ENCODE measurements at places on chromosomes 13 and 19. TPM values are rescaled to one million over a fixed set of nuclear protein-coding genes. Genes with fewer than 3 reads are reported as not detected.
A peak's percentile ranks its signal among the peaks of the same experiment; 100 is the strongest.

The NMRK2 gene
- 3.6 TPM for total RNA-seq

GRCh38 chr19:12880551-12881171 is 588 bp downstream of the DNASE2 start:
- DNase-seq, result no peak

- no peak for DNase-seq
Observed at GRCh38 chr19:55392820-55393761, 7.4 kb downstream of the RPL28 start.

The REXO1 gene
- total RNA-seq, result 12.3 TPM

- no peak for DNase-seq
Observed at GRCh38 chr19:55178781-55179599, 1.1 kb downstream of the SYT5 start.

The TMEM86B gene
- total RNA-seq, result 1.2 TPM

GRCh38 chr19:1911098-1911497 is 5.9 kb downstream of the ADAT3 start:
- no peak for DNase-seq

GRCh38 chr13:40504641-40505040 is 161.8 kb downstream of the FOXO1 start:
- DNase-seq, result no peak

The CA11 gene
- total RNA-seq, result 2.3 TPM

- DNase-seq, result no peak
Observed at GRCh38 chr19:15188851-15189250, 11.9 kb downstream of the NOTCH3 start.

GRCh38 chr13:60120617-60121336 is 43.0 kb downstream of the DIAPH3 start:
- DNase-seq, result no peak

- no peak for DNase-seq
Observed at GRCh38 chr13:72194523-72194922, 327.5 kb upstream of the DACH1 start.

The CNN1 gene
- 10.8 TPM for total RNA-seq

DNA sequence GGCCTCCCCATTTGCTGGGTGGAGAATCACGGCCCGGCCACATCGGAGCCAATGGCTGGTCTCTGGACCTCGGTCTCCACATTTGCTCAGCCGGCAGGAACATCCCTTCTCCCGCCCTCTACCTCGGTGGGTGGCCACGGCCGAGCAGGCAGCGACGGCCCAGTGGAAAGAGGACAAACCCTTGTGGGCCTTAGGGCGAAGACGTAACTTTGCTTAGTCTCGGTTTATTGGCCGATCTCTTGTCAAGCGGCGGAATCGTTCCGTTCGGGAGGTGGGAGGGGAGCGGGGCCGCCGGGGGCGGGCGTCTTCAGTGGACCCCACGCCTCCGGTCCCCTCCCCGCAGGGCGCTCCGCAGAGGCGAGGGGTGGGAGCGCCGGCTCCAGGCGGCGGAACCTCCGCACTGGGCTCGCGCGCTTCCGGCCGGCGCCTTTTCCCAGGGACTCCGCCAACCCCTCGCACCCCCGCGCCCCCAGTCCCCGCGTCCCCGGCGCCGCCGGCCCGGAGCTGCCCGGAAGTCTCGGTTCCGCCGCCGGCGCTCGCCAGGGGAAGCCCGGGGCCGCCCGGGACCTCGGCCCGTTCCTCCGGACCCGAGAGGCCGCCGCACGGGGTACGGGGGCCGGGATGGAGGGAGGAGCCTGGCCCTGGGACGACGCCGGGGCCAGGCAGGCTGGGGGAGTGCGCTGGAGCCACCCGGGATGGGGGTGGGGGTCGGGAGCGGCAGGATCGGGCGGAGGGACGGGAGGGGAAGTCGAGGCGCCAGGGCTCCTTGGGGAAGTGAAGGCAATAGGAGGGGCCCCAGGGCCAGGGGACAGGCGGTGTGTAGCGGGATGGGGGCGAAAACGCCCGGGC is at the start of gene ZNF580:
Gene ZNF580, plus strand, starts transcription at position 426 of the 849 bp plus-strand sequence. CDS start 1,507 bp downstream, outside the sequence.
- peak; percentile 78 for DNase-seq

The WDR62 gene
- 2.5 TPM for total RNA-seq

DNA sequence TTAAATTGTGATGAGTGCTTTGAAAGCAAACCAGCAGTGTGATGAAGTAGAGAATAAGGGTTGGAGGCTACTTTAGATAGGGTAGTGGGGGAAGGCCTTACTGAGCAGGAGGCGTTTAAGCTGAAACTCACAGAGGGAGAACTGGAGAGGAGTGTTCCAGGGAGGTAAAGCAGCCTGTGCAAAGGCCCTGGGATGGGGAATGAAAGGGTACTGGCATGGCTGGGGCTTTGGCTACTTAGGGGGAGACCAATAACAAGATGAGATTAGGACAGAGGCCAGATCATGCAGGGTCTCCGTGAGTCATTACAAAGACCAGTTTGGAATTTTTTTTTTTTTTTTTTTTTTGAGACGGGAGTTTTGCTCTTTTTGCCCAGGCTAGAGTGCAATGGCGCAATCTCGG is 1.1 kb downstream of the PPP5C start:
- DNase-seq, result no peak

DNA sequence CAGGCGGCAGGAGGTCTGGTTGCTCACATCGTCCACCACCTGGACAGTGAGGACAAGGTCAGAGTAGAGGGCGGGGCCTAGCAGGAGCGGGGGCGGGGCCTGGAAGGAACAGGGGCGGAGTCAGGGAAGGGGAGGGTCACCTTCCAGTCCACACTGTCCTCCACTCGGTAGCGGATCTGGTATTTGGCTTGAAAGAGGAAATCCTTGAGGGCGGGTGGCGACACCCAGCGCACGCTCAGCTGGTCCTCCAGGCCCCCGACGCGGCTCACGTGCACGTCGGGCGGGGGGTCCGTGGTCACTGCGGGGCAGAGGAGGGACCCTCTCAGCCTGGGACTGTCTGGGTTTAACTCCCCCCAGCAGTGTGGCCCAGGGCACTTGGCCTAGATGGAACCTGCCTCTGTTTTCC is 8.2 kb downstream of the REX1BD start:
- DNase-seq, result no peak

DNA sequence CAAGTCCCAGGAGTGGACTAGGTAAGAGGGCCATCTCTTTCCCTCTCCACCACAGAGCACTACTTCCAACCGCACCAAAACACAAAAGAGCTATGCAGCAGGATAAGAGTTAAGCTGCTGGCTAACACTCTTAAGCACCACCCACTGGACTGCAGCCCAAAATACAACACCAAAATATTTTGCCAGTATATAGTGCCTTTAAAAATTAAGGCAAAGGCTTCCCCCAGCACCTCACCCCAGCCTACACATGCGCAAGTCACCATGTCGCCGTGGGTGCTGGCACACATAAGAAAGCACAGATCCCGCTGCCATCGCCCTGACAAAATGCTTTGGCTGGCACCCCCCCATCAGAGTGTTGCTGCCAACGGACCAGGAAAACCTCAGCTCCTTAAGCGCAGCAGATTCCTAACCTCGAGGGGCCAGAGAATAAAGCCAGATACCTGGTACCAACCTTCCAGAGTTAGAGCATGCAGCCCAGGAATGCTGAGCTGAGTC is 608.3 kb downstream of the PCDH17 start:
- DNase-seq, result no peak

- no peak for DNase-seq
Observed at GRCh38 chr13:112647256-112647655, 42.6 kb upstream of the ATP11A start.

- no peak for DNase-seq
Observed at GRCh38 chr19:17488593-17489391, 18.5 kb downstream of the SLC27A1 start.

- no peak for DNase-seq
Observed at GRCh38 chr13:48457578-48458242, 44.8 kb upstream of the LPAR6 start.

The PSG6 gene
- not detected for total RNA-seq

GRCh38 chr19:2841855-2842574 is 740 bp downstream of the ZNF555 start:
- DNase-seq, result no peak

DNA sequence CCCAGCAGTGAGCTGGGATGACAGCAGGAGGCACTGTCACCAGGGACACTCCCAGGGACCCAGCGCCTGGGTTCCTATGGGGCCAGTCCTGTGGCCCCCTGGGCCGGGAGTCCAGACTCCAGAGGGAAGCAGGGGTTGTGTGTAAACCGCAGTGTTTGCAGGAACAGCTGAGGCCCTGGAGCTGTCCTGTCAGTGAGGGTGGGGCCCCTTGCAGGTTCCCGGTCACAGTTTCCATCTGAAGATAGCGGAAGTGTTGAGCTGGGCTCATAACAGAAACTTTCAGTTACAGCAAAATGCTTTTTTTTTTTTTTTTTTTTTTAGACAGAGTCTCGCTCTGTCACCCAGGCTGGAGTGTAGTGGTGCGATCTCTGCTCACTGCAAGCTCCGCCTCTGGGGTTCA is 17.7 kb upstream of the CSNK1G2 start:
- no peak for DNase-seq

The CBLC gene
- 12.5 TPM for total RNA-seq

- no peak for DNase-seq
Observed at GRCh38 chr13:113888701-113889330, 24.9 kb upstream of the GAS6 start.

- DNase-seq, result no peak
Observed at GRCh38 chr13:41383386-41383785, 72.3 kb downstream of the NAA16 start.

The PSG3 gene
- not detected for total RNA-seq

The IFNL3 gene
- total RNA-seq, result not detected

The TNNT1 gene
- 65.7 TPM for total RNA-seq

The LAIR2 gene
- total RNA-seq, result not detected

The ZNF470 gene
- total RNA-seq, result 3.9 TPM

DNA sequence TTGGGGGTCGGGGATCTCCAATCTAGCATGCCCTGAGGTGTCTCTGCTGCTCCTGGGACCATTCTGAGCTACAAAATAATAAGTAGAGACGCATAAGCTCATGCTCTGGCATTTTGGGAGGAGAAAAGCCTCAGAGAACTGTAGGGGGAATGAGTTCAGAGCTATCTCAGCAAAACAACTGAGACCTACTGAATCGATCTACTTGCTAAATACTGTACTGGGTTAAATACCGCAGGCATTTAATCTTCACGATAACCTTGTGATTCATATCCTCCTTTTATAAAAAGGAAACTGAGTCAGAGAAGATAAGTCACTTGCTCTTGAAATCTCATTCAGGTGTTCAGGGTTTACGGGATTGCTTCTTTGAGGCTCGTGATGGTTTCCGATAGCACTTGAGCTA is 468.1 kb downstream of the FGF9 start:
- DNase-seq, result no peak

DNA sequence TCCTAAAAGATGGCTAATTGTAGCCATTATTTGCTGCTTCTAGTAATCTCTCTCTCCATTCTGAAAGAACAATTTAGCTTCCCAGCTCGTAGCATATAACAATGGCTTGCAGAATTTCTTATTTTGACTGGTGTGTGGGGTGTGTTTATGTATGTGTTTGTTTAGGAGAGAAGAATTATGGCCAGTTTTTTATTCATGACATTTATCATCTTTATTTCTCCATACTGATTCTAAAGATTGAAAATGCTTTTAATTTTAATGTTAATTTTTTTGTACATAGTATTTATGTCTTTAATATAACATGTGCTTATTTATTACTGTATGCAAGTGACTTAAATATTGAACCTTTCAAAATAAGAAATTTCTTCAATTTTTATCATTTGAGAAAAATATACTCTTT is 115.8 kb upstream of the TMTC4 start:
- no peak for DNase-seq

The ZNF616 gene
- 12.9 TPM for total RNA-seq

DNA sequence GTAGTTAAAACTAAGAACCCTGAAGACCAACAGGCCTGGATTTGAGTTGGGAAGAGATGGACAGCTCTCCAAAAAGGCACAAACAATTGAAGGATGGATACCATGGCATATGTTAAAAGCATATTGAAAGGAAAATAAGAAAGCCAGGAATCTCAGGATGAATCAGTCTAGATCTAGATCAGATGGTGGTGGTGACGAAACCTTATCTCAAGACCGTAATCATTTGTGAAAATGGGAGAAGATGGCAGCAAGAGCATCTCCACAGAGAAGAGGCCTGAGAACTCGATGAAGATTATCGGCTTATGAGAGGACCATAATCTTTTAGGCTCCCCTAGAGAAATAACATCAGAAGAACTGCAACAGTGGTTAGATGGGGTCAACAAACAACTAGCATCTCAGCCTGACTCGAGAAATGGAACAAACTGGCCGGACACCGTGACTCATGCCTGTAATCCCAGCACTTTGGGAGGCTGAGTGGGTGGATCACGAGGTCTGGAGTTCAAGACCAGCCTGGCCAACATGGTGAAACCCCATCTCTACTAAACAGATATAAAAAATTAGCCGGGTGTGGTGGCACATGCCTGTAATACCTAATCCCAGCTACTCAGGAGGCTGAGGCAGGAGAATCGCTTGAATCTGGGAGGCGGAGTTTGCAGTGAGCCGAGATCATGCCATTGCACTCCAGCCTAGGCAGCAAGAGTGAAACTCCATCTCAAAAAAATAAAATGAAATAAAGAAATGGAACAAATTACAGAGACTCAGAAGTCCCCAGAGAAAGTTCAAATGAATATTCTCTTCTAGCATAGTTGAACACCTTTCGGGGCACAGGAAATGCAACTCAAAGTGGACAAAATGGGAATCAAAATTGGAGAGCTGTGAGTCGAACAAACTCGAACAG is 47.6 kb downstream of the FOXO1 start:
- no peak for DNase-seq

GRCh38 chr19:14476673-14477401 is 1.7 kb upstream of the PTGER1 start:
- no peak for DNase-seq

The SH2D3A gene
- total RNA-seq, result 10.4 TPM

The ZNF221 gene
- total RNA-seq, result 6.5 TPM

DNA sequence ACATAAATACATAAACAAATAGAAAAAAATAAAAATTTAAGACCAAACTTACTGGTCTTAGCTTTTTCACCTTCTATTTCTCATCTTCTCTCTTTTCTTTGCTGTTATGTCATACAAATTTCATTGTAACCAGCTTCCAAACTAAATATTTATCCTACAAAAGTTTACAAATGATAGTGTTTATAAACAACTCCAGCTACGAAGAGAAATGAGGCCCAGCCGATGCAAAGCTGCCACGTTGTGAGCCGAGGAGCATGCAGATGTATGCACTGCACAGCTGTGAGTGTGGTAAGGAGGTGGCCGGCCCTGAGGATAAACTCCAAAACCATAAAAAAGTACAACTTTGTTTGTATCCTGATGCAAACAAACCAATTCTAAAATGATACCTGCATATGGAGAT is 642.4 kb upstream of the SGCG start:
- no peak for DNase-seq

All from skin of body (tissue), 3 donors.